ENCODE measurements at places on chromosomes 7 and 10. TPM values are rescaled to one million over a fixed set of nuclear protein-coding genes. Genes with fewer than 3 reads are reported as not detected.

HGF gene
- not detected for total RNA-seq

IDI2 gene
- not detected for total RNA-seq

CTAGE4 gene
- 0.12 TPM for total RNA-seq

ABCC2 gene
- total RNA-seq: 191 TPM

HOXA9 gene
- total RNA-seq: 7.8 TPM

UCMA gene
- total RNA-seq: not detected

DDC gene
- total RNA-seq: not detected

TFEC gene
- total RNA-seq: 0.06 TPM

LIMK1 gene
- 24.3 TPM for total RNA-seq
